ENCODE measurements at places on chromosomes 3 and 15.

- no peak for DNase-seq
Measured at GRCh38 chr3:22089284-22089683, 338.3 kb upstream of the ZNF385D start.

GRCh38 chr3:36876181-36876936 is 68.5 kb downstream of the TRANK1 start:
- no peak for DNase-seq

DNA sequence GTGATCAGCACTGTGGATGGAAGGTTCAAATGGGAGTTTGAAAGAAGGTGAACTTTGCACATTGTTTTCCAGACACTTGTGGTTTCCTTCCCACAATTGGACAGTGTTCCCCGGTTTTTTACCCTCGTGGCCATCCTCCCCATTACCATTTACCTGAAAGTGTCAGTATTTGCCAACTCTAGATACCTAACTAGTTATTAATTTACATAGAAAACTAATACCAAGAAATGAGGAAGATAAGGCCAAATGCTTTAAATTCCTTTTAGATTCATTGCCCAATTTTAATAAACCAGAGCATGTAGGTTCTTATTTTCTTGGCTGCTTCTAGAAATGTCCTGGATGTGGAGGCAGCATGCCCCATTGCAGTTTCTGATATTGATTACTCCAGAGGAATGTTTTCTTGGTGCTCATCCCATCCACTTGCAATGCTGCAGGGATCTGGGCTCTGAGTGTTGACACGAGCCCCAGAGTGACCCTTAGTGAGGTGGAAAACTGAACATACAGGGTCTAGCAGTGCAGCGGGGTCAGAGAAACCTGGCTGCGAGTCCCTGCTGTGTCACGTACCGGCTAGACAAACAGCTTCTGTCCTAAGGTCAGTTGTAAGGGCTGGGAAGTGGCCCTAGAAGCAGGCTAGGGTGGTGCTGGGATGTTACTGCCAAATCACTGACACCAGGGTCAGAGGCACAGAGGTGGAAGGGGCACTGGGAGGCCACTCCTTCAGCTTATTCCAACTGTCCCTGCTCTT is 23.5 kb downstream of the LSM3 start:
- no peak for DNase-seq

DNA sequence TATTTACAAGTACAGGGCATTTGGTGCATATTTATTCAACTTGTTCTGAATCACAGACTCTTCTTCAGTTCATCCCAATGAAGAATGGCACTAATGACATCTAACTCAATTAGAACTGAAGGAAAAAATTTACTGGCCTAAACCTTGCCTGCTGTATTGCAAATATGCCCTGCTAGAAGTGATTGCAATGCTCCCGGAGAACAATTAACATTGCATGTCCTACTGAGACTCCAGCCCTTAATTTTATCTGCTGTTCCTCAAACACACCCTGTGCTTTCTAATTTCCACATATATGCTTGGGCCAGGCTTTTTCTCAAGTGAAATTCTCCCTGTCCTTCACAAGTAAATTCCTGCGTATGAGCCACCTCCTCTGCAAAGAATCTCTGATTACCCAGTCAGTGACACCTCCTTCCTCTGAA is 8.3 kb downstream of the ACKR4 start:
- DNase-seq = no peak

- DNase-seq = no peak
Measured at GRCh38 chr3:49593041-49593440, 38.8 kb downstream of the BSN start.

DNA sequence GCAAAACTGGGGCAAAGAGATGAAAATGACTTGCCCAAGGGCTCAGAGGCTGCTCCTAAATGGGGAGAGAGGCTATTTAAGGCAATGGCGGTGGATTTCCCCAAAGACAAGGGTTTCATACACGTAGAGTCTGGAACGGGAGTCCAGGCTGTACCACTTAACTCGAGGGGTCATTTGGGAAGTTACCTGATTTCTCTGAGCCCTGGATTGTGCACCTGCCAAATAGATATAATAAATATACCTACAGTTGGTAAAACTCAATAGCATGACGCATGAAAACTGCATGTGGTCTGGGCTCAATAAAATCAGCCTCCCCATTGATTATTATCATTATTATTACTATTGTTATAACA is 1.3 kb upstream of the ITPR1 start:
- DNase-seq = no peak
